ENCODE measurements at places on chromosomes 7 and 10.

DNA sequence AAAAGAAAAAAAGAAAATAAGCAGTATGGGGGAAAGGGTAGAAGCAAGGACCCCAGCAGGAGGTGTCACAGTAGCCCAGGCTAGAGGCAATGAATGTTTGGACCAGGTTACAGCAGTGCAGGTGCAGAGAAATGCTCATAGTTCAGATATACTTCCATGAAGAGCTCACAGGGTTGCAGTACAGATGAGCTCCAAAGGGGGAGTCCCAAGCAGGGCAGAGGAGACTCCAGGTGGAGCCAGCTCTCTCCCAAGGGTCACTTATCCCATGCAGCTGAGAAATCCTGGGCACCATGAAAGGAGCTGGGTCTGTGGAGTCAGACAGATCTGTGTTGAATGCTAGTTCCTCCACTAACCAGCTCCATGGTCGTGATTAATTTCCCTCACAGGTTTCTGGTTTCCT lies 174.9 kb downstream of the C7orf25 start:
- DNase-seq, result no peak

DNA sequence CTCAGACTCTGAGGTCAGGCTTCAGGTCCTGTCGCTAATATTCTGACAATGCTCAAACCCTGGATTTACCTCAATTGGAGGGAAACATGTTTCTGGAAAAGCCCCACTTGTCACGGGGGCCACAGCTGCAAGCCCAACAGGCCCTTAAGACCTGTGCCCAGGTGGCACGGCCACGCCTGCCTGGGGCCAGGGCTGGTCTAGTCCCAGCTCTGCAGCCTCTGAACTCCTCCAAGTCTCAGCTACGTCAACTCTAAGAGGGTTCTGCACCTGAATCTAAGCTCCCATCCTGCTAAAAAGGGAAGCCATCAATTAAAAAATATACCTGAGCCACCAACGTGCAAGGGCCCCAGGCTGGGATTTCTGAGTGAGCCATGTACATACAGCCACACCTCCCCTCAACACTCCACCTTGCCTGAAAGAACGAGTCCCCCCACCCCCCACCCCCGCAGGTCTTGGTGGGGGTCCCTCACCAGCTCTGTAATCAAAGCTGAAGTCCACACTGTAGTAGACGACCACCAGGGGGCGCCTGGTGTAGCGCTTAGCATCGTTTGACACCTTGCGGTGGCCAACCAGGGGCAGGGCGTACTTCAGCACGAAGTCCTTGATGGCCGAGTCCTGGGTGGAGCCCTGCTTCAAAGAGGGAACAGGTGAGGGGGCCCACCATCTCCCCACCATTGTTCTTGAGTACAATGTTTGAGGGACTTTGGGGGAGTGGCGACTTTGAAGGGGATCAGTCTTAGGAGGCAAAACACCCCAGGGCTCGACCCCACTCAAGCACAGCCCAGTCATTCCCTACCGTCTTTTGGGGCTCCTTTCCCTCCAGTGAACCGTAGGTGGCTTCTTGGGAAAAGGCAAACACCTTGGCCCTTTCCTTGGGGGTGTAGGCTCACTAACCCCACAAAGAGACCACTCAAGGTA lies 22.6 kb downstream of the PDIA4 start:
- peak; percentile 34 for DNase-seq

GRCh38 chr7:117982071-117983055 lies 109.1 kb upstream of the CTTNBP2 start:
- DNase-seq, result no peak

- DNase-seq, result no peak
Measured at GRCh38 chr10:69633673-69634635, 3.9 kb downstream of the FAM241B start.

GRCh38 chr10:94102436-94102835 lies 108.7 kb downstream of the PLCE1 start:
- no peak for DNase-seq

GRCh38 chr7:8353991-8354390 lies 79.4 kb upstream of the NXPH1 start:
- no peak for DNase-seq

DNA sequence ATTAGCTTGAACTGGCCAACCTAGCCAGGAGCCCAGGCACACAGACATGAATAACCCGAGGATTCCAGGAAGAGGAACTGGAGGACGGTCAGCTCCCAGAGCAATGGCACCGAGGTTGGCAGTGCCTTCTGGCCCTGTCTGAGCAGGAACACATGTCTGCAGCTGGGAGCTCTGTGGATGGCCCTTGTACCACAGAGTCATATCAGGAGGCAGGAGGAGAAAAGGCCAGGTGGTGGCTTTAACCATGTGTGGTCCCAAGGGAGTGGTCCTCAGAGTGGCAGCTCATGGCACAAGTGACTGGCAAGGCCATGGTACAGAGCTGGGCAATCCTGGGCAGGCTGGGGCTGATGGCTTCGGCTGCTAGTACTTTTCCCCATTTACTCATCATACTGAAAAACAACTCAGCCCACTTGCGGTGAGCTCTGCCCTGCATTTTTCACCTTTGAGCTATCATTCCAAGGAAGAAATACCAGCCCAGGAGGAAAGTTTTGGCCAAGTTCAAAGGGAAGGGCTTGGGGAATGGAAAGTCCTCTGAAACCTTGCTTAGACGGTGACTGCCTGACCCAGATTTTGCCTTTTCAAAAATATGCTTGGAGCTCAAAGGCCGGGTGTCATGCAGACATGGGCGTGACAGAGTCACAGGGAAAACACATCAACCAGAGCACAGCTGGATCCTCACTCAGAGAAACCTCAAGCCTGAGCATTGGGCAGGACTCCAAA lies 25.7 kb upstream of the LOXL4 start:
- no peak for DNase-seq

DNA sequence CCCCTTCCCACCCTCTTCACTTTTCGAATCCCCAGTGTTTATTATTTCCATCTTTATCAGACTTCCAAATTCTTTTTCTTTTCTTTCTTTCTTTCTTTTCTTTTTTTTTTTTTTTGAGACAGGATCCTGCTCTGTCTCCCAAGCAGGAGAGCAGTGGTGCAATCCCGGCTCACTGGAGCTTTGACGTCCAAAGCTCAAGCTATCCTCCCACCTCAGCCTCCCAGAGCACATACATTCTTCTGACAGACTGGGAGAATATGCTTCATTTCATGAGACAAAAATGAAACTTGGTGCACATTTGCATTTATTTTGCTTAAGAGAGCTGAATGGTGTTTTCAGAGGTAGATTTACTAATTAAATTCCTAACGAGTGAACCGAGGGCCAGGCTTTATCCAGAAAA lies 80.1 kb upstream of the FZD8 start:
- no peak for DNase-seq

- no peak for DNase-seq
Measured at GRCh38 chr10:30432622-30433305, 1.2 kb upstream of the MAP3K8 start.

DNA sequence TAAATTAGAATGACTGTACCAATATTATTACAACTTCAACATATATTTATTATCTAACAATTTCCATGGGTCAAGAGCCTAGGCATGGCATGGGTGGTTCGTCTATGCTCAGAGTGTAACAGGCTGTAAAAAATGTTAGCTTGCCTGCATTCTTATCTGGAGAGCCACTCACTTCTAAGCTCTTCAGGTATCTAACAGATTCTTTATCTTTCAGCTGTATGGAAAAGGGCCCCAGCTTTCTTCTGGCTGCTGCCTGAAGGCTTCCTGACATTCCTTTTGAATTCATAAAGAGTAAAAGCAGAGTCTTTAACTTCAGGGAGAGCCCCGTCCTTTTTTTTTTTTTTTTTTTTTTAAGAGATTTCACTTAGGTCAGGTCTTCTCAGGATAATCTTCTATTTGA lies 648.8 kb downstream of the NXPH1 start:
- DNase-seq, result no peak
